ENCODE measurements at places on chromosomes 5 and 9. TPM values are rescaled to one million over a fixed set of nuclear protein-coding genes. Genes with fewer than 3 reads are reported as not detected.

DNA sequence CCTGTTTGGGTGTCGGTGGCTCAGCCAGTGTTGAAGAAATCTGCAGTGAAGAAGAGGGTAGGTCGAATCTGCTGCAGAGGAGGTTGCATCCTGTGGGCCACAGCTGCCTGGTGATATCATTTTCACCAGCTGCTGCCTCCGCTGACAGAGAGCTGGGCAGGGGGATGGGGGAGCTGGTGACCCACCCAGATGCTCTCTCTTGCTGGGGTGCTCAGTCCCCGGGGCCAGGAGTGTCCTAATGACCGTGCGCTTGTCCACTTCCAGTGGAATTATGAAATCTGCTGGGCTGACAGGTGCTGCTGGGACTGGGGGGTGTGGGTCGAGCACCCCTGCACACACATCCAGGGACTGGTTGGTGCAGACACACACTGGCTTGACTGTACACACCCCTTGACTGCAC is 83.2 kb upstream of the IRX4 start:
- DNase-seq: no peak
- H3K27ac ChIP-seq: no peak overlapping the region
- H3K4me1 ChIP-seq: no peaks in the 10 kb centered on the region

GRCh38 chr9:29322240-29322639 is 1749.0 kb upstream of the C9orf72 start:
- no peak overlapping the region for H3K4me3 ChIP-seq
- DNase-seq: no peak
- peaks cover 2% of the 10 kb centered on the region for H3K4me1 ChIP-seq
- H3K27ac ChIP-seq: no peak overlapping the region

DNA sequence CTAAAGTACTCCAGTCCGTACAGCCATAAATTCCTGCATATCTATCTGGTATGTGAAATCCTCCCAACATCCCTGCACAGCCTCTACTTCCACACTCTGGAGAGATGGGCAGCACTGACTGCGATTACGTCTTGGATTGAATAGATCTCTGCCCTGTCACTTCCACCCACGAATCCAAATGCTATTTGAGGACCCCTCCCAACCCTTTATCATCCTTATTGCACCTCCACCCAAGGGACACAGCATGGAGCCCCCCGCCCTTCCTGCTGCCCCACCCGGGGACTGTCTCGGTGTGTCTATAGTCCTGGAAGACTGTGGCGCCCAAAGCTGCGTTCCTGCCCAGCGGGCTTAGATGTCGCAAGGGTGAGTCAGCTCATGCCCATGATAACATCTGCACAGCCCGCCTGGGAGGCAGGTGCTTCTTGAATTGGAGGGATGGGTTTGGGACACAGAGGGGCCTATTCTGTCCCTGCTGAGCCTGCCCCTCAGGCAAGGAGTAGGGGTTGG is 105.7 kb upstream of the HAND1 start:
- H3K27me3 ChIP-seq: no peaks in the 10 kb centered on the region
- H3K36me3 ChIP-seq: no peaks in the 10 kb centered on the region
- H3K27ac ChIP-seq: no peak overlapping the region

The CDKN2B gene
- 1.8 TPM for total RNA-seq

The IL5 gene
- not detected for total RNA-seq

- H3K27me3 ChIP-seq: no peaks in the 10 kb centered on the region
- DNase-seq: no peak
- no peaks in the 10 kb centered on the region for H3K36me3 ChIP-seq
Measured at GRCh38 chr5:79048437-79048836, 21.0 kb downstream of the DMGDH start.

- no peak for DNase-seq
- H3K4me1 ChIP-seq: no peaks in the 10 kb centered on the region
- no peak overlapping the region for H3K4me3 ChIP-seq
- H3K27ac ChIP-seq: no peak overlapping the region
- H3K27me3 ChIP-seq: no peaks in the 10 kb centered on the region
Measured at GRCh38 chr9:94300470-94301301, 27.8 kb downstream of the NUTM2F start.

GRCh38 chr5:36720688-36721087 is 114.3 kb downstream of the SLC1A3 start:
- H3K36me3 ChIP-seq: no peaks in the 10 kb centered on the region
- H3K27ac ChIP-seq: no peak overlapping the region
- H3K4me3 ChIP-seq: no peak overlapping the region
- no peaks in the 10 kb centered on the region for H3K27me3 ChIP-seq

DNA sequence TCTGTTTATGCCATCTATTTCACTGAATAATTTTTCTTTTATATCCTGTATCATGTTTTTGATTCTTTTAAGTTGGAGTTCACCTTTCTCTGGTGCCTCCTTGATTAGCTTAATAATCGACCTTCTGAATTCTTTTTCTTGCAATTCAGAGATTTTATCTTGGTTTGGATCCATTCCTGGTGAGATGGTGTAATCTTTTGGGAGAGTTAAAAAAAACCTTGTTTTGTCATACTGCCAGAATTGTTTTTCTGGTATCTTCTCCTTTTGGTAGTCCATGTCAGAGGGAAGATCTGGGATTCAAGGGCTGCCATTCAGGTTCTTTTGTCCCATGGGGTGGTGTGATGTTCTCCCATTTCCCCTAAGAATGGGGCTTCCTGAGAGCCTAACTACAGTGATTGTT is 800.8 kb upstream of the TYRP1 start:
- H3K27me3 ChIP-seq: no peaks in the 10 kb centered on the region
- no peaks in the 10 kb centered on the region for H3K36me3 ChIP-seq
- no peak overlapping the region for H3K4me3 ChIP-seq
- no peaks in the 10 kb centered on the region for H3K4me1 ChIP-seq

GRCh38 chr5:126610160-126610559 is 9.4 kb downstream of the PHAX start:
- H3K36me3 ChIP-seq: no peaks in the 10 kb centered on the region
- DNase-seq: no peak
- no peaks in the 10 kb centered on the region for H3K27me3 ChIP-seq
- H3K27ac ChIP-seq: no peak overlapping the region

DNA sequence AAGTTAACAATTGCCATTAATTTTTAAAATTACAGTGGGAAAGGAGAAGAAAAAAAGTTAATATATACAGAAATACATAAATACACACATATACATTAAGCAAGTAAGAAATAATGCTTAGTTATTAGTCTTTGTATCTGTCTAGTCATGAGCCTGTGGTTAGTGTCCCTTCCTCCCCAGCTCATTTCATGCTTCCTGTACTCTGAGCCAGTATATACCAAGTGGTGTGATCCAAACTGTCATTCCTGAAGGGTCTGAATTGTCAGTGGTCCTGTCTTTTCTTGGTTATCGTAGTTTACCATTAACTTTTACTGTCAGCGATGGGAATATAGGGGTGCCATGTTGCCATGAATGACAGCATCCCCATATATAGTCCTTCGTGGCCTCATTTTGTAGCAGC is 24.2 kb upstream of the STOM start:
- H3K36me3 ChIP-seq: no peaks in the 10 kb centered on the region
- H3K4me3 ChIP-seq: no peak overlapping the region
- no peaks in the 10 kb centered on the region for H3K27me3 ChIP-seq

DNA sequence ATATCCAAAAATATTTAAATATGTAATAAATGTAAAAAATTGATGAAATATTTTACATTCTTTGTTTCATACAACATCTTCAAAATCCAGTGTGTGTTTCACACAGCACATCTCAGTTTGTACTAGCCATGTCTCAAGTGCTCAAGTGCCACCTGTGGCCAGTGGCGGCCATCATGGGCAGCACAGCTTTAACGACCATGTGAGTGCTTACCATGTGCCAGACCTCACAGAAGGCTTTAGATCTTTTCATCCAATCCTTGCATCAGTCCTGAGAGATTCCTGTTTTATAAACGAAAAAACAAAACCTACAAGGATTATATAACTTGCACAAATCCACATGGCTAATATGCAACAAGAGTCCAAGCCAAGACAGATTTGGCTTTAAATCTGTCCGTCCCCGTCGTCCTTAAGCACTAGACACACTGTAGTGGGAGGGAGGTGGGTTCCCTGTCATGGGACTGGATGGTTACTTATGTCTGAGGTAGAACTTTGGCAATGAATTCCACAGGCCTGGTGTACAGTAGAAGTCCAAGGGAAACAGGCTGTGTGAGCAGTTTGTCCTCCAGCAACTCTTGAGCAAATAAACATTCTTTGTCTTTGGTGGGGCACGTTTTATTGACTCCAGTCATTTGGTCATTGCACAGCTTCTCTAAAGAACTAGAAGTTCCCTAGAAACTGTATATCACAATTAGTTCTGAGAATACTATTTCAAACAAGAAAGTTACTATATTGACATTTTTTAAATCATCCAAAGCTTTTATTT is 25.0 kb upstream of the F2R start:
- no peaks in the 10 kb centered on the region for H3K36me3 ChIP-seq
- H3K27ac ChIP-seq: no peak overlapping the region
- no peaks in the 10 kb centered on the region for H3K4me1 ChIP-seq
- no peak for DNase-seq
- H3K4me3 ChIP-seq: no peak overlapping the region

The OBP2B gene
- not detected for total RNA-seq

The ARL10 gene
- 15.2 TPM for total RNA-seq

DNA sequence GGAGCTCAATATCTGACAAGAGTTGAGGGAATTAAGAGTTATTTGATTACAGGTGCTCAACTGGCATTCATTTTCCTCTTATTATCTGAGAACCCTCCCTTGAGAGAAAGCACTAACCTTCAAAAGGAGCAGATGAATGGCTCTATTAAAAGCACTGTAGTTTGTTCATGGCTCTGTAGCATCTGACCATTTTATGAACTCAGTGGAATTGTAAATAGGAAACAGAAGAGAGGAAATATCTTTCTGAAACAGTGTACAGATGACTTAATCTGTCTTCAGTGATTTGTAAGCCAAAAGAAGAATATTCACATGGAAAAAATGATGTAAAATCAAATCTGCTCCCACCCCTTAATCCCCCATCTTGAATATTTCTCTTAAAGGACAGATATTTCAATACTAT is 810.4 kb upstream of the GRAMD2B start:
- DNase-seq: no peak
- no peaks in the 10 kb centered on the region for H3K27me3 ChIP-seq
- no peak overlapping the region for H3K4me3 ChIP-seq
- no peaks in the 10 kb centered on the region for H3K4me1 ChIP-seq
- no peaks in the 10 kb centered on the region for H3K36me3 ChIP-seq
- H3K27ac ChIP-seq: no peak overlapping the region

The ZNF483 gene
- 46.7 TPM for total RNA-seq

DNA sequence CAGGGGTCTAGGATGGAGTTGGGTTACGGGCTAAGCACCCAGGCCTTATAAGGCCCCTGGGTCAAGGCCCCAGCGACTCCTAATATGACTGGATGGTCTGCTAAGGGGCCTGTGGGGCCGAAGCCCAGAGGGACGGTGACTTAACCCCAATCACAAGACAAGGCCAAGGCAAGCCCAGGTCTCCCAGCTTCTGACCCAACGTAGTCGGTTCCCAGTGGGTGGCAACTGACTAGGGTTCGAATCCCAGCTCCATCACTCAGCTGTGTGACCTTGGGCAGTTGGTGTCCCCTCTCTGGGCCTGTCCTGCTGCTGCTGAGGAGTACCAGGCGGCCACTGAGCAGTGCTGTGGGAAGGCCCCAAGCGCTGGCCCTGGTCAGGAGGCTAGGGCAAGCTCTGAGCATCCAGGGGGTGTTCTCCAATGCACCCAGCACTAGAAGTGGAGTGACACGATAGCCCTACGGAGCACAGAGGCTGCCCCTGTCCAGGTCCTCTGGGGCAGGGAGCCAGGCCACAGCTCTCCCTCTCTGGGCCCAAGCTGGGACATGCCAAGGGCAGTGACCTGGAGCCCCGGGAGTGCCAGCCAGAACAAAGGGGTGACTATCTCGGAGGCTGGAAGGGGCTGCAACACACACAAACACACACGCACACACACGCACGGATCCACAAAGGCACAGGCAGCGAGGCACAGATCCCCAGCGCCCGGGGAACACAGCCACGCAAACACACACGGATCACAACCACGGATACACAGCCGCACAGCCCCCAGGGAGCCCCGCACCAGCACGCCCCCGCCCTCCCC is 512 bp downstream of the AK1 start:
- H3K4me1 ChIP-seq: peaks cover 34% of the 10 kb centered on the region
- DNase-seq: no peak
- peak overlapping the region; percentile 67 for H3K27ac ChIP-seq
- no peaks in the 10 kb centered on the region for H3K27me3 ChIP-seq

DNA sequence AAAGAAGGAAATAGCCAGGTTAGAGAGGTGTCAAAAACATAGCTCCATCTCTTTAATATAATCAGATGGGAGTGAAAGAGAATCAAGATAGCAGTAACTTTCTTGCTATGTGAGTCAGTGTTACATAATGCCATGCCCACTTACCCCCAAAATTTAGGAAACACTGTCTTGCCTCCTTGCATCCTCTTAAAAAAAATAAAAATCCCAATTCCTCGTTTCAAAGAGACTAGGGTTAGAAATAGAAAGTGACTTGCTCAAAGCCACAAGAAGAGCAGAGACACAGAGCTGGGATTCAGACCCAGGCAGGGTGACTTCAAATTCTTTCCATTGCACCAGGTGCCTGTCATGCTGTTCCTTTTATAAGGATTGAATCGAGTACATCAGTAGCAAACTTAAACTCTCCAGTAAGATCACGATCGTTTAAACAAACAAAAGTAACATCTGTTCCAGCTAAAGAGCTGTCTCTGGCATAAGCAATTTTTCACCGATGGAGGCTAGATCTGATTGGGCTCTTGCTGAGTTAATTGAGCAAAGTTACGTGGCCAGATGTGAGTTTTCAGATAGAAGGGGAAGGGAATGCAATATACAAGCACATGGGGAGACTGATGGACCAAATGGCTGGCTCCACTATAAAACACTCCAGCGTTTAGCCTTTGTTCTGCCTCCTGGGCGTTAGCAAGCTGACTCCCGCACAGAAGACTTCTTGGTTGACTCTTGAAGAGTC is 176.9 kb downstream of the PALM2AKAP2 start:
- no peak for DNase-seq
- H3K27ac ChIP-seq: no peak overlapping the region
- no peaks in the 10 kb centered on the region for H3K36me3 ChIP-seq
- H3K27me3 ChIP-seq: no peaks in the 10 kb centered on the region
- no peaks in the 10 kb centered on the region for H3K4me1 ChIP-seq

The SLC46A2 gene
- not detected for total RNA-seq

DNA sequence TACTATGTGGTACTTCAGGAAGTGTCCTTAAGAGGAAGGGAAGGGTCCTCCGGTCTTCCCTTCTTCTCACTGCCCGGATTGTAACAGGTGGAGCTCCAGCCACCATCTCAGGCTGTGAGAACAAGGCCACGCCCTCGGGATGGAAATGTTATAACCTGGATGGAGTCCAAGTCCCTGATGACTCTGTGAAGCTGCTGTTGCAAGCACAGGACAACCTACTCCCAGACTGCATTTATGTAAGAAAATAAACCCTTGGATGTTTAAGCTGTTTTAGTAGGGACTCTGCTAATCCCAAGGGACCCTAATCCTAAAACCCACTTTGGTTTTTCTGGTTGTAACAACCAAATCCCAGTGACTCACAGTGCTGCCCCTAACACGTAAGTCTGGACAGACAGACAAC is 221.6 kb downstream of the ACTL7B start:
- no peaks in the 10 kb centered on the region for H3K4me1 ChIP-seq
- DNase-seq: no peak
- no peak overlapping the region for H3K27ac ChIP-seq
- no peaks in the 10 kb centered on the region for H3K36me3 ChIP-seq
- H3K4me3 ChIP-seq: no peak overlapping the region

GRCh38 chr9:129235931-129236331 is 57.9 kb upstream of the IER5L start:
- H3K27ac ChIP-seq: no peak overlapping the region
- no peaks in the 10 kb centered on the region for H3K4me1 ChIP-seq
- no peaks in the 10 kb centered on the region for H3K36me3 ChIP-seq
- H3K27me3 ChIP-seq: no peaks in the 10 kb centered on the region
- no peak for DNase-seq
- H3K4me3 ChIP-seq: no peak overlapping the region
